ENCODE measurements at places on chromosomes 1 and 21. TPM values are rescaled to one million over a fixed set of nuclear protein-coding genes. Genes with fewer than 3 reads are reported as not detected.
A peak's percentile ranks its signal among the peaks of the same experiment; 100 is the strongest.

The AIRE gene
- not detected for total RNA-seq

The CR1 gene
- total RNA-seq, result not detected

The RAB42 gene
- total RNA-seq, result 4.1 TPM

The TCHHL1 gene
- total RNA-seq, result not detected

The S100A11 gene
- total RNA-seq, result 21.3 TPM

The REN gene
- 0.17 TPM for total RNA-seq

The NBPF26 gene
- 27.1 TPM for total RNA-seq

DNA sequence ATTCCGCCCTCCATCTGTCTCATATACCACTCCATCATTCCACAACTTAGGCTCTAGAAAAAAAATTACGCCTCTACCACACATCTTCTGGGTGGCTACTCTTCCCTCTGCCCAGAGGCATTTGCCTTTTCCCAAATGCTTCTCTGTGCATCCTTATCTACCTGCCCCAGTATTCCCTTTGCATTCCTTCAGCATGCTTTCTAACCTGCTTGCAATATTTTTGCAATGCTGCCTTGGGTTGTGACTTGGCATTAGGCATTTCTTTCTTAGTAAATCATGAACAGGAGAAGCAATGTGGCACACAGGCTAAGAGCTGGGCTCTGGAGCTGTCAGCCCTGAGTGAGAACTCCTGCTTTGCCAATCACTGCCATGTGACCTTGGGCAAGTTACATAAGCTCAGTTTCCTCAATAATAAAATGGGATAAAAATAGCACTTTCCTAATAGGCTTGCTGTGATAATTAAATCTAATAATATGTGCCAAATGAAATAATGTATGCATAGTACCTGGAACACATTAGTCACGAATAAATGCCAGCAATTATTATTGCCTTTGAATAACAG, 276.0 kb downstream of the ASTN1 start:
- DNase-seq, result no peak

DNA sequence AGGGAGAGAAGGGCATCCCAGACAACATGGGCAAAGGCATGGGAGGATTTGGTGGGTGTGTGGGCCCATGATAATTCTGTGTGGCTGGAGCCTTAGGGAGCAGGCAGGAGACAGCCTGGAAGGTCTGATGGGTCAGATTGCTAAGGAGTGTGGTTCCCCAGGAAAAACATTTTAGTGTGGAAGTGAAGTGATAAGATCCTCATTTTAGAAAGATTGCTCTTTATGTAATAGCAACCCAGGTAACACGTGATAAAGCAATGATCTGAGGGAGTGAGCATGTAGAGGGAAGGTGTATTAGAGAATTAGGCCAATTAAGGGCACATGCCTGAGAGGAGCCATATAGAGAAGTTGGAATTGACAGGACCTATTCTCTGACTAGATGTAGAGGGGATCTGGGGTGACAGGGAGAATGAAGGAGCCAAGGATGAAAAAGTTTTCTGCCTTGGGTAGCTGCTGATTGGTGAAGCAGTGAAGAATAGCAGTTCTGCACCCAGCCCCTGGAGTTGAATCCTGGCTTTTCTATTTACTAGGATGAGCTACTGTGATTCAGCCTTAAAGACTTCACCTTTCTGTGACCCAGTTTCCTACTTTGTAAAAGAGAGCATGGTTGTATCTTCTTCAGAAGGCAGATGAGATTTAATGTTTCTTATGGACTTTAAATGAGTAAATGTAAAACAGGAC, 18.7 kb upstream of the SLAMF6 start:
- no peak for DNase-seq

DNA sequence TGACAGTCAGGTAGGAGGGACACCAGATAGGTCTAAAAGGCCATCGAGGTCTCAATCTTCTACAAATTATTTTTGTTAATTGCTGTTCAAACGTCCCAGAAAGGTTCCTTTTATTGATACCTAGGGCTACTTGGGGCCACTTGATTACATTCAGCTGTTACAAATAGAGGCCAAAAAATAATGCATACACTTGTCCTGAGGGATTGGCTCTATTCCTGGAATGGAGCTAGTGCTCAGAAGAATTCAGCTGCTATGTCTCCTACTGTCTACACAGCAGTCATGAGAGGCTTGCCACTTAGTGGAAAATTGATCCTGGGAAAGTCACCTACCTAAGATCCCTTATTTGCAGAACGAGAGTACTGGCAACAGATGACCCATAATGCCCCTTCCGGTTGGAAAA, 498.3 kb downstream of the ADGRL2 start:
- no peak for DNase-seq

- DNase-seq, result no peak
Observed at GRCh38 chr1:233782937-233783586, 121.4 kb upstream of the SLC35F3 start.

- peak; percentile 88 for DNase-seq
Observed at GRCh38 chr1:234628089-234628488, 18.1 kb upstream of the IRF2BP2 start.

DNA sequence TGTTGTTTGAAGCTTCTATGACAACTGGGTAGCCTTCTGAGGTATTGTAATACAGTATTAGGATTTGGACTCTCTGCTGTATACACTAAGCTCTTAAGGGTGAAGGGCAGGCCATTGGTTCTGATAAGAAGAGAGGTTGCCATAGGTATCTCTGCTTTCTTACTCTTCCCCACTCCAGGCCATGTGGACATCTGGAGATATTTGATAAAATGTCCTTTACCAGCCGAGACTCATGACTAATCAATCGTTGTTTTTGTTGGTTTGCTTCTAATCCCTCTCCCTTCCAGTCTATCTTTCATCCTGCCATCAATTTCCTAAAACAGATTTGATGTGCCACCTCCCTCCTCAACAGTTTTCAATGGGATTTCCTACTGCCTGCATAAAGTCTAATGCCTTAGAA, 64.6 kb upstream of the WDR26 start:
- no peak for DNase-seq

GRCh38 chr1:199102239-199102638, 463.4 kb downstream of the PTPRC start:
- DNase-seq, result no peak

DNA sequence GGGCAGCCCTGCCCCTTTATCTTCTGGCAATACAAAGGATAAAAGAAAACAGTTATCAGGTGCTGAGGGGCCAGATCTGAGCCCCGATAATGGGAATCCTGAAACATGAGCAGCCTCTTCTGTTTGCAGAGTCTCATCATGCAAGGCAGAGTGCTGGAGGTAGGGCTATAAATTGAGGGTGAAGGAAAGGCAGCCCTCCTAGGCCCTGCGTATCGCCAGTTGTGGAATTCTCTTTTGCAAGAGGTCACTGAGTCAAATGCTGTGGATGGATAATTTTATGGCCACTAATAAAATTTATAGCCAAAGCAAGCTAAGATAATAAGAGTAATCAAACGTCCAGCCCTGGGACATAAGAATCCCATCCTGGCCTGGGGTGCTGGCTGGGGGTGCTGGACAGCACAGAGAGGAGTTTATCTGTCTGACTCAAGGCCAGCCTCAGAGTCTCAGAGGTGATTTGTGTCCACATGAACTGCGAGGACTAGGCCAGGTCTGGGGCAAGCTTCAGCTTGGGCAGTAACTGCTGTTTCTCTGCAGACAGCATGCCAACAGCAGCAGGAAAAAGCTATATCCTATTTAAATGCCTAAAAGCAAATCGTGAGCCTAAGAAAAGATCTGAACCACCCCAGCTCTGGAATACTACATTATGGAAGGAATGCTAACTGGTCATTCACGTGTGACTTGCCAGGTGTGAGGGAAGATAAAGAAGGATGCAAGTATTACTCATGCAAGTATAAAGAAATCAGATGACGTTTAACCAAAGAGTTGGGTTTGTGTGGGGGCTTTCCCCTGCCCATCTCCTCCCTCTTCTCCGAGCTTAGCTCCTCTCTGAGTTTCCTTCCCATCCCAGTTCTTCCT, 254.8 kb downstream of the KIF26B start:
- no peak for DNase-seq

- DNase-seq, result peak; percentile 49
Observed at GRCh38 chr1:40612345-40612831, 53.1 kb downstream of the RIMS3 start.

DNA sequence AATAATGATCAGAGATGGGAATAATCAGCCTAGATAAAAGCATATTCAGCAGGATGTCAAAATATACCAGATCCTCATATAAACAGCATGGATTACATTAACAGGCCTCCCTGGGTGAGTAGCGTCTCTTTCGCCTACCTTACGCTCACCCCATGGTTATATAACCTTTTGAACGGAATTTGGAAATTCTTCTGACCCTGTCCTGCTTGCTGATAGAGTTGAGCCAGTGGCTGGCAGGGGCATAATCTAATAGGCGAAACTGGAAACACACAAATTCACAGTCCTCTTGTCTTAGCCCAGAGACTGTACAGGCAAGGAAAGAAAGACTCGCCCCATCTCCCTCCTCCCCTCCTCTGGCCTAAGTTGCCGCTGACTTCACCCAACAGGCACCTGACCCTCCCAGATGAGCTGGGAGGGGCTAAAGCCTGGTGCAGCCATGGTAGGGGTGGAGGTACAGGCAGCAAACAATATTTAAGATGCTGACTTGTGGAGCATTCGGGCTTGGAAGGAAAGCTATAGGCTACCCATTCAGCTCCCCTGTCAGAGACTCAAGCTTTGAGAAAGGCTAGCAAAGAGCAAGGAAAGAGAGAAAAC, at the start of gene ANGPTL7:
Gene ANGPTL7 (plus strand): TSS at position 498 of the 594 bp plus-strand sequence. CDS start 225 bp downstream, outside the sequence.
- no peak for DNase-seq

DNA sequence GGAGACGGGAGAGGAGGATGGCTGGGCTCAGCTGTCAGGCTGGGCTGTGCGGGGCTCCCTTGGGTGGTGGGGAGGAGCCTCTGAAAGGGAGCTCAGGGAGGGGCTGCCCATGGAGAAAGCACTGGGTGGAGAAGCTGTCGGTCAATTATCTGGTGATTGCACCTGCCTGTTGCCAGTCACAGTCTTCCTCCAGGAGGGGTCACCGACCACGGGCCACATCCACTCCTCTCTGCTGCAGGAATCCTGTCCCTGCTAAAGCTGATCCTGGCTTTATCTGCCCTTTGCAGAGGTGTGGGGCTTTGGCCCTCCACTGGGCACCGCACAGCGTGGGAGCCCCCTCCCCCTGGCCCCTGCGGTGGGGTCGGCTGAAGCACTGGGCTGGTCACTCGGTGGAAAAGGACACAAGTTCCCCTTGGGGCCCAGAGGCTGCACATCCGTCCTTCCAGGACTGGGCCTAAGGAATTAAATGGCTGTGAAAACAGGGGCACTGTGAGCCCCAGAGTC, 21.8 kb upstream of the COL18A1 start:
- DNase-seq, result no peak

- no peak for DNase-seq
Observed at GRCh38 chr1:167916766-167917511, 3.0 kb upstream of the ADCY10 start.

Measured in fibroblast of lung (primary cell).